ENCODE measurements at places on chromosomes 13 and 19. TPM values are rescaled to one million over a fixed set of nuclear protein-coding genes. Genes with fewer than 3 reads are reported as not detected.
A peak's percentile ranks its signal among the peaks of the same experiment; 100 is the strongest.

- no peak for DNase-seq
- H3K27me3 ChIP-seq = no peaks in the 10 kb centered on the region
- no peak overlapping the region for H3K4me3 ChIP-seq
- peaks cover 12% of the 10 kb centered on the region for H3K4me1 ChIP-seq
- no peak overlapping the region for H3K27ac ChIP-seq
Observed at GRCh38 chr13:33634546-33634982, 183.4 kb upstream of the RFC3 start.

The EMC10 gene
- polyA plus RNA-seq = 53.7 TPM

DNA sequence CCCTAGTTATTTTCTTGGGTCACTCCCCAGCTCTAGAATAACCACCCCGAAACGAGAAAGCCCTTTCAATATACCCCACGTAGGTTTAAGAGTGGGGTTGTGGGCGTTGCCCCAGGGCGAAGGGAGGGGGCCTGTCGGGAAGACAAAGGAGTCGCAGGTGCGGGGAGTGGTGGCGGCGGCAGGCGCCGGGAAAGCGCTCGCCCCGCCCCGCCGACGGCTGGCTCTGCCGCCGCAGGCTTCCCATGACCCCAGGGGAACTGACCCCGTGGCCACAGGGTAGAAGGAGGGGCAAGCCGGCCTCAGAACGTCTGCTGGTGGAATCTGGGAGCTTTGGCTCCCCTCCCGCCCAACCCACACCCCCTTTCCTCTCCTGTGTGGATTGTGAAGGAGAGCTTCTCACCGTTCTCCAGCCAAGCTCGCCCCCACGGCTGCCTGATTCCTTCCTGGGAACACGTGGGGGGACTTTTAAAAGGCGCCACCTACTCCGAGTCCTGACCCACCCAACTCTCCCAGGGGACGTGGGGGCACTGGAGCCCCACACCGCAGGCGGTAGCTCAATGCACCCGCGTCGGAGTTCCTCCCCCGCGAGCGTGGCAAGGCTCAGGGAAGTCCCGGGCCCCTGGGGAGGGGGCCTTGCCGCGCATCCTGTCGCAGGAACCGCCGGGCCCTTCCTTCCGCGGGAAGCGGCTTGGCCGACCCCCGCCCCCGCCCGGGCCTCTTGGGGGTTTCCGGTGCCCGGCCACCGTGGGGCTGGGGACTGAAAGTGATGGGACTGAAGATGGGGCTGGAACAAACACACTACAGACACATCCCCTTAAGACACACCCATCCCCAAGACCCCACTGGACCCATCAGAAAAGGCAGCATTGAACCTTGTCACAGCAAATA lies 5.5 kb downstream of the IER2 start:
- peak; percentile 93 for DNase-seq
- peak overlapping the region; percentile 99 for H3K27ac ChIP-seq
- H3K4me1 ChIP-seq = no peaks in the 10 kb centered on the region

DNA sequence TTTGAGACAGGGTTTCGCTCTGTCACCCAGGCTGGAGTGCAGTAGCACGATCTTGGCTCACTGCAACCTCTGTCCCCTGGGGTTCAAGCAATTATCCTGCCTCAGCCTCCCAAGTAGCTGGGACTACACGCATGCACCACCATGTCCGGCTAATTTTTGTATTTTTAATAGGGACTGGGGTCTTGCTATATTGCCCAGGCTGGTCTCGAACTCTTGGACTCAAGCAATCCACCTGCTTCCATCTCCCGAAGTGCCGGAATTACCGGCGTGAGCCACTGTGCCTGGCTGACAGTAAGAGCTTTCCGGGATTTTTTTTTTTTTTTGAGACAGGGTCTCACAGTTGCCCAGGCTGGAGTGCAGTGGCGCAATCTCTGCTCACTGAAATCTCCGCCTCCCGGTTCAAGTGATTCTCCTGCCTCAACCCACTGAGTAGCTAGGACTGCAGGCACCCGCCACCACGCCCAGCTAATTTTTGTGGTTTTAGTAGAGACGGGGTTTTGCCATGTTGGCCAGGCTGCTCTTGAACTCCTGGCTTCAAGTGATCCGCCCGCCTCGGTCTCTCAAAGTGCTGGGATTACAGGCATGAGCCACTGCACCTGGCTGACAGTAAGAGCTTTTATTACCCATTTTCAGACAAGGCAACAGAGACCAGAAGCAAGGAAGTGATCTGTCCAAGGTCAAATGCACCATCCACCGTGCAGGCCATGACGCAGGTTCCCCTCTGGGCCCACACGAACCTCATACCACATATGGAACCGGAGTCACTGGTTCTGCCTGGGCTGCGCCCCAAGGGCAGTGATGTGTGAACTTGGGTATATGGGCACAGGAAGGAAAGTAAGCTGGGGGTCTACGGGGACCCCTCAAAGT lies 21.0 kb downstream of the RFX1 start:
- no peak overlapping the region for H3K4me3 ChIP-seq
- no peaks in the 10 kb centered on the region for H3K4me1 ChIP-seq
- H3K36me3 ChIP-seq = peaks cover 2% of the 10 kb centered on the region
- H3K27ac ChIP-seq = peak overlapping the region; percentile 87

GRCh38 chr13:19957320-19958154 lies 990 bp upstream of the ZMYM2 start:
- H3K4me1 ChIP-seq = peaks cover 2% of the 10 kb centered on the region
- H3K27ac ChIP-seq = peak overlapping the region; percentile 99
- no peaks in the 10 kb centered on the region for H3K27me3 ChIP-seq
- no peaks in the 10 kb centered on the region for H3K36me3 ChIP-seq

DNA sequence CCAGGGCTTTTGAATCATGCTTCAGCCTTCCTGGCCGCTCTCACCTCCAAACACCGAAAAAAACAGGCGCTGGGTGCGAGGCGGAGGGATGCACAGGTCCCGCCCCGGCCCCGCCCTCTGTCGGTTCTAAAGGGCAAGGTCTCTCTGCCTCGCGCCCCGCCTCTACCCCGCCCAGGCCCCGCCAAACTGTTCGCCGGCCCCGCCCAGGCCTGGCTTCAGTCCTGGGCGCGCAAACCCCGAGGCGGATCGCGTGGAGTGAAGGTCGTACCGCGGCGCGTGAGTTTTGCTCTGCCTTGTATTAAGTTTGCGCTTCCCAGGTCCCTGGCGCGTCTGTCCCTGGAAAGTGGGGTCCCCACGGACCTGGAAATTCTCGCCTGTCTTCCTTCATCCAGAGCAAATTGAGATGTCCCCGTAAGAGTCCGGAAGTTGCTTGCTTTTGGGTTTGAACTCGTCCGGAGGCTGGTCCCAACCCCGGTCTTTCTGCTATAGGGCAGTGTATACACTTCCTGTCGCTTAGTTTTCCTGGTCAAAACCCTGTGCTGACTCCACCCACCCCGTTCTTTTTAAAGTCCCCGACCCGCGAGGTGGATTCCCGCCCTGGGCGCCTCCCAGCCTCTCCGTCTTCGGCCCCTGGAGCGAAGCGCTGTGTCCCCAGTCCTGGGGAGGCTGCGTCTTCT lies 8.4 kb downstream of the ZNF808 start:
- no peaks in the 10 kb centered on the region for H3K4me1 ChIP-seq
- H3K4me3 ChIP-seq = peak overlapping the region; percentile 10
- H3K27me3 ChIP-seq = no peaks in the 10 kb centered on the region
- peak overlapping the region; percentile 36 for H3K27ac ChIP-seq

The EBI3 gene
- 0.89 TPM for polyA plus RNA-seq

DNA sequence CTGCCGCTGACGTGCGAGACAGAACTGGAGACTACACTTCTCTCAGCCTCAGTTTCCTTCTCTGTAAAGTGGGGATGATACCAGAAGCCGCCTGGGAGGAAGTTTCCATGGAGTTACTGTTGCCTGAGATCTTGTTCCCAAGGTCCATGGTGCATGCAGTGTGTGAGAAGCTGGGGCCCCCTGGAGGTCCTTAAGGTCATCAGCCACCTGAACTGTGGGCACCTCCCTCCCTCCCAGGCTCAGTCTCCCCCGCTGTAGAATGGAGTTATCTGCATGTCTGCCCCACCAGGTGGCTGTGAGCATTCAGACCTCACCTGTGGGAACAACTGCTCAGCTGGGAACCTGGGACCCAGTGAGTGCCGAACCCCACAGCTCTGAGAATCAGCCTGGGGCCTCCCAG lies 2.7 kb downstream of the CRX start:
- H3K27me3 ChIP-seq = peaks cover 8% of the 10 kb centered on the region
- H3K27ac ChIP-seq = no peak overlapping the region
- no peaks in the 10 kb centered on the region for H3K36me3 ChIP-seq
- DNase-seq = no peak
- H3K4me1 ChIP-seq = no peaks in the 10 kb centered on the region
- no peak overlapping the region for H3K4me3 ChIP-seq

GRCh38 chr13:114096031-114096485 lies 36.4 kb downstream of the RASA3 start:
- no peaks in the 10 kb centered on the region for H3K4me1 ChIP-seq
- peaks cover 8% of the 10 kb centered on the region for H3K36me3 ChIP-seq
- no peak for DNase-seq
- no peaks in the 10 kb centered on the region for H3K27me3 ChIP-seq
- no peak overlapping the region for H3K4me3 ChIP-seq

The CNFN gene
- 28.1 TPM for polyA plus RNA-seq

The SH2D3A gene
- polyA plus RNA-seq = 55.0 TPM

- H3K27ac ChIP-seq = peak overlapping the region; percentile 100
- peak; percentile 31 for DNase-seq
- H3K4me1 ChIP-seq = peaks cover 19% of the 10 kb centered on the region
- H3K36me3 ChIP-seq = no peaks in the 10 kb centered on the region
Observed at GRCh38 chr19:12784871-12785430, 6.3 kb upstream of the JUNB start.

The OVOL3 gene
- not detected for polyA plus RNA-seq

DNA sequence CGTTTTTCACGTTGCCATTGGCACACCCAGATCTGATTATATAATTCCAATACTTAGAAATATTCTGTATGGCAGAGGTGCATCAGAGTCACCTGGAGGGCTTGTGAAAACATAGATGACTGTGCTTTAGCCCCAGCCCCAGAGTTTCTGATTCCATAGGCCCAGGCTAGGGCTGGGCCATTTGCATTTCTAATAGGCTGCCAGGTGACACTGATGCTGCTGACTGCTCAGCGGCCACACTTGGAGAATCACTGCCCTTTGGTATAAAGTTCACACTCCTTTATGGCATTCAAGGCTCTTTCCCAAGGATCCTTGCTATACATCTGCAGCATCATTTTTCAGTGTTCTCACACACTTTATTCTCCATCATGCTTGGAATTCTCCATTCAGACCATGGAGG lies 137.1 kb downstream of the AKAP11 start:
- no peak overlapping the region for H3K27ac ChIP-seq
- no peaks in the 10 kb centered on the region for H3K27me3 ChIP-seq
- peaks cover 5% of the 10 kb centered on the region for H3K4me1 ChIP-seq
- no peaks in the 10 kb centered on the region for H3K36me3 ChIP-seq
- no peak for DNase-seq

GRCh38 chr13:80591976-80592740 lies 251.2 kb upstream of the SPRY2 start:
- H3K27ac ChIP-seq = no peak overlapping the region
- no peak for DNase-seq
- H3K36me3 ChIP-seq = no peaks in the 10 kb centered on the region
- H3K4me3 ChIP-seq = no peak overlapping the region

- no peaks in the 10 kb centered on the region for H3K27me3 ChIP-seq
- DNase-seq = no peak
- no peak overlapping the region for H3K4me3 ChIP-seq
Observed at GRCh38 chr19:47633996-47634395, 25.1 kb downstream of the BICRA start.

- no peak for DNase-seq
- no peaks in the 10 kb centered on the region for H3K27me3 ChIP-seq
- H3K4me1 ChIP-seq = no peaks in the 10 kb centered on the region
Observed at GRCh38 chr13:21967871-21968270, 297.0 kb downstream of the FGF9 start.

The GTF2F2 gene
- 11.6 TPM for polyA plus RNA-seq
